ENCODE measurements at places on chromosomes 5 and 9. TPM values are rescaled to one million over a fixed set of nuclear protein-coding genes. Genes with fewer than 3 reads are reported as not detected.

MROH2B gene
- not detected for total RNA-seq

MAML1 gene
- total RNA-seq, result 7.9 TPM

ZFP37 gene
- 3.7 TPM for total RNA-seq

OBP2B gene
- total RNA-seq, result not detected

SLC36A2 gene
- not detected for total RNA-seq

WWC1 gene
- total RNA-seq, result 18.9 TPM

GRCh38 chr5:128791312-128791711, 174.0 kb upstream of the SLC27A6 start:
- DNase-seq, result no peak

GRCh38 chr5:107542428-107542827, 128.3 kb downstream of the EFNA5 start:
- DNase-seq, result peak; percentile 93

GRCh38 chr9:83570359-83570758, 32.2 kb upstream of the FRMD3 start:
- no peak for DNase-seq

- DNase-seq, result peak; percentile 75
These were observed 11.6 kb downstream of the TRAF1 start for GRCh38 chr9:120914953-120915352.

GRCh38 chr5:61332851-61333320, 828 bp downstream of the ZSWIM6 start:
- peak; percentile 82 for DNase-seq

DNA sequence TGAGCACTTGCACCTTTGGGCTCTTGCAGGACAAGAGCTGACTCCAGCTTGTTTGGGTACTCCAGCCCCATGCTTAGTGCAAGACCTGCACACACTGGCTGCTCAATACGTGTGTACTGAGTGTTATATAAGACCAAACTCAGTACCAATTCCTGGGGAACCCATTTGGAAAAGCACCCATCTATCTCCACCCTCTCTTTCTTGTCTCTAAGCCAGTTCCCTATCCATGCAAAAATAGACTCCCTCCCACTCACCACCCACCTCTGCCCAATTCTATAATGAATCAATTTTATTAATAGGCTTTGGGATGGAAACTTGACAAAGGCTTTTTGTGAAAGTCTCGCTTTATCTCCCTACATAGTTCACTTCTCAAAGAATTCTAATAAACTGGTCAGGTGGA, 60.9 kb upstream of the CPLX2 start:
- DNase-seq, result no peak

DNA sequence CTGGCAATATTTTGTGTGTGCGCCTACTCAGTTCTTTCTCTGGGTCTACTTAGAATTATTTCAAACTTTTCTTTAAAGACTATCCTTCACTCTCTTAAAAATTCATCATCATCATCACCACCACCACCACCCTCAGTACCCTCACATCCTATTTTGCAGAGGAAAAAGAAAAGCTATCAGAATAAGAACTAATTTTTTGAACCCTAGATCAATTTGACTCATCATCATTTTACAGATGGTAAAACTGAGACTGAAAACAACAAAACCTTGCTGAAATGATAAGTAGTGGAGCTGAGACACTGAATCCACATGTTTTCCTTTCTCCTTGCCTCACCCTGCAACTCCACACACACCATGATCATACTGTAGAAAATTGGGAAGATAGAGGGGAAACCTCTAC, 119.3 kb downstream of the SSBP2 start:
- no peak for DNase-seq

- no peak for DNase-seq
These were observed 617.5 kb upstream of the GRIN3A start for GRCh38 chr9:102355982-102356381.

DNA sequence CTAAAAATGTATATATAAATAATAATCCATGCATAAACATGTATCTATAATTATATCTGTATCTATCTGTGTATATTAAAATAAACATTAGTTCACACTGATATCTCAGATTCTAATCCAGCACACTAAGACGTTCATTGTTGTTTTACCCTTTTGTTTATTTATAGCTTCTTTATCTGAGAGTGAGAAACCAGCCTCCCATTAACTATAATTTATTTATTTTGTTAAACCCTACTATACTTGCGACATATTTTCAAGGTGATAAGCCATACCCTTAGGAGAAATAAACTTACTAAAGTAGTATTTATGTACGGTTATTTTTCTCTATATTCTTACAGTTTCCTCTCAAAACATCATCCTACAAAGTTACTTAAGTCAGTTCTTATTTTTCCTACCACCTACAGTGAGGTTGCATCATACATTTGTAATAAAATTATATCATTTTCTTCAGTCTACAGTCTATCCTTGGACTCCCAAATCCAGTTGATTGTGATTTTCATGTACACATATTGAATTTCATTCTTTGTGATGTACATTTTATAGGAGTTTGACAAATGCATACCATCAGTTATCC, 726.4 kb upstream of the FAM174A start:
- DNase-seq, result no peak

GRCh38 chr9:97773723-97774122, 76.6 kb upstream of the XPA start:
- DNase-seq, result peak; percentile 91

DNA sequence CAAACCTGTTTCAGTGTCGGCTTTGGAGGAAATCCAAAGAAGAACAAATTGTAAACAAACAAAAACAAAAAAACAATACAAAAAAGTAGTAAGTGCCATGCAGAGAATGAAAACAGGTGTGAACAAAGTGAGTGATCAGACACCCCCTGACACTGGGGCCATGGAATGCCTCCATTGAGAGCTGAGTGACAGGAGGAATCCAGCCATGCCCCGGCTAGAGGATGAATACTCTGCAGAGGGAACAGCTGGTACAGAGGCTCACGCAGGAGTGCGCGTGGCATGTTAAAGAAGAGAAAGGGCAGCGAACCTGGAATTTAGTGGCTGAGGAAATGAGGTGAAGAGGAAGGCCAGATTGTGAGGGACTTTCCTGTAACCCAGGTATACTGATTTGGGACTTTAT, 15.5 kb upstream of the CCNJL start:
- DNase-seq, result no peak

DNA sequence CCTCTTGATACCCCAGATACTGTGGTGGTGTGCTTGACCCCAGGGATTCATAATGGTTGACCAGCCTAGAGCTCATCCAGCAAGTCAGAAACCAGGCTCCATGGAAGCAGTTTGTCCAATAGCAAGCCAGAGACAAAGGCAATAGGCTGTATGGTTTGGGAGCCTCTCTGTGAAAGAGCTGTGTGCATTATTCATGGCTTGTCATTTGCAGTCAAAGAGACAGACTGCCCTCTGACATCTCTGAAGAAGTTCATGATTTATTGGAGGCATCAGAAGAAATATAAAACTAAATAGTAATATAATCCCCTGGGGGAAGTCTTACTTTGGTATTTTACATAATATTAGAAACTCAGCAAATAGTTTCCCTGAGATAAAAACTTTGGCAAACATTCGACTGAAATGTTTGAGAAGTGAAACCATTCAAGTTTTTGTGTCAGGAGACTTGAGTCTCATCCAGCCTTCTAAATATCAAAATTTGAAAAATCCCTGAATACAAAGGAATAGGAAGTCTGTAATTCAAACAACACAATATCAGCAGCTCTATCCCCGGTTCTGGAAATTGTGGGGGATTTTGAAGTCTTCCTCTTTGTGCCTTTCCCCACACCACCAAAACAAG, 250.3 kb downstream of the ZSWIM6 start:
- no peak for DNase-seq

GRCh38 chr5:9898319-9898718, 268.2 kb upstream of the TAS2R1 start:
- DNase-seq, result no peak

DNA sequence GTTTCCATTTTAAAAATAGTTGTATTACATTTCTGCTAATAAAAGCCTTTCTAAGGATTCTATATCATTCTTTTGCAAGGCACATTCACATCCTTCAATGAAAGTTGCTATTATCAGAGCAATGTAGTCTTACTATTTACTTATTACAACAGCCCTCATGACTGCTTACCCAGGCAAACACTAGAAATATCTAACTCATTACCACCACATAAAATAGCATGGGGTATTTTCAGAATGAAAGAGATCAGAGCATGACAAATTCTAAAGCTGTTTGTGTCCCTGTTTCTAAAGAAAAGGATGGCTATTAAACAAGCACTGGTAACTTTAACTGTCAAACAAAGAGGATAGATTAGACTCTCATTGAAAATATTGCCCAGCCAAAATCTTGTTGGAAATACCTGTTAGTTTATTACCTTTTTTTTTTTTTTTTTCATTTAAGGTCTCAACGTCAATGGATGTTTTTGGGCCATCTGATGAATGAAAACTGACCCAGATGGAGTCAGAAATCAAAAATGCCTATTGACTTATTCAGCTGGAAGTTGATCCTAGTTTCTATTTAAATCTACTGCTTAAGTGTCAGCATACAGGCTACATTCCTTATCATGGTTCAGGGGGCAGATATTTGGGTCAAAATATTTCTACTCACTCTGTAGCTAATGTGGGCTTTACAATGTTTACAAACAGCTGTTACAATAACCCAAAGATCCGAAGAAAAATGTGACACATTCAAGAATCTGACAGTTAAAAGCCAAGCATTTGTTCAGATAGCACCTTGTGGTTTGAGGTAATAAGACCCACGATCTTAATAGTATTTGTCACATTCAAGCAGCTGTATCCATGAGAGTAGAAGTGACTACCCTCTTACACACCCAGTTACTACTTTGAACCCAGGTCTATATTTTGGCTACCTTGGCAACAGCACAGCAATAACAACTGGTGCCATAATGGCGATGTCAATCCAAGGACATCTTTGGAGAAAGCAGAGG, 554.8 kb upstream of the MEF2C start:
- peak; percentile 56 for DNase-seq

- no peak for DNase-seq
These were observed 9.8 kb downstream of the SPIN1 start for GRCh38 chr9:88398016-88398415.

DNA sequence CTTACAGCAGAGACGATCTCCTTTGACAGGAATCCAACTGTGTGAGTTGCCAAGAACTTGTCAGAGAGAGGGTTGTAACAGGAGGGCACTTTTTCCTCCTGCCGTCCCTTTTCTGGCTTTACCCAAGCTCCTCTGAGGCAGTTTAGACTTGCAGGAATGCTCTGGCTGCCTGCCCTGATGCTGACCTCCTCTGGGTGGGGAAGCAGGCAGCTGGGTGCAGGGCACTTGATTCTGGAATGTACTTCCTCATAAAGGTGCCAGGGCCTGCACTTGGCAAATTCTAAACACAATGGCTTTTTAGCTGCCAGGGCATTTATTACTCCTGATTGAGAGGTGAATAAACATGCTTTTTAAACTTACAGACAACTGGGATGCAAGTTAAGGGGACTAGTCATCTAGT, 190.4 kb downstream of the EPB41L4A start:
- peak; percentile 65 for DNase-seq

GRCh38 chr9:124306098-124306735, 48.5 kb downstream of the NEK6 start:
- peak; percentile 92 for DNase-seq

- DNase-seq, result no peak
These were observed 205.2 kb downstream of the PIK3R1 start for GRCh38 chr5:68420476-68421344.

- no peak for DNase-seq
These were observed 34.4 kb downstream of the CPEB4 start for GRCh38 chr5:173922527-173922926.

DNA sequence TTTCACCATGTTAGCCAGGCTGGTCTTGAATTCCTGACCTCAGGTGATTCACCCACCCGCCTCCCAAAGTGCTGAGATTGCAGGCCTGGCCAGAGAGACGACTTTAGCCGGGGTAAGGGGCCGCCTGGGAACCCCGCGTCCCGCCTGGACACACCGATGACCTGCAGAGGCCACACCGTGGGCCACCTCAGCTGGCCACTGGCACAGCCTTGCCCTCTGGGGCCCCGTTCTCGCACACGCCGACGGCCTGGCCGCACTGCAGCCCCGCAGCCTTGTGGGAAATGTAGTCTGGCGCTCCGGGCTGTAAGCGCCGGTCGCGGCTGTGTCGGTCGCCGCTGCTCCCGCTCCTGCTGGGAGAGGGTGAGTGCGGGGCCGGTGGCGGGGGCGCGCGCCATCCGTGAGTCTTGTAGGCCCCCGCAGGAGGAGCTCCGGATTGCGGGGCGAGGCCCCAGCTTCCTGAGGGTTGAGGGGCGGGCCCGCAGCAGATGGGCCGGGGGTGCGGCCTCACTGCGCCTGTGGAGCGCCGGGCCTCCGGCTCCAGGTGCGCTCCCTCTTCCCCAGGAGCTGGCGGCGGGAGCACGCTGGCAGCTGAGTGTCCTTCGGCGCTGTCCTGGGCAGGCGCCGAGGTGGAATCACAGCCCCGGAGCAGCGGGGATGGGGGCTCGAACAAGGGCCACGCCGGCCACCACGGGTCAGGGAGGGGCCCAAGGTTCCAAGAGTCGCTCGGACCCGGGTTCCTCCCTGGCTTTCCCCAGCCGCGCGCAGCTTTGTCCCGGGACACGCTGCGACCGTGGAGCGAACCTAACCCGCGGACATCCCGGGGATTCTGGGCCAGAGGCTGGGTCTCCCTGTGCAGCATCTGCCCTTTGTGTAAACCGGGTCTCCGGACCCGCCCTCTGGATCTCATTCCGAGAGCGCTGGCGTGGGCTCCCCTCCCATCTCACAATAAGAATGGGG, at the start of gene ZFP2:
ZFP2 (plus strand) TSS at position 299 of the 957 bp plus-strand sequence. CDS start 35,401 bp downstream, outside the sequence.
- peak; percentile 77 for DNase-seq

GRCh38 chr5:114237766-114238165, 124.1 kb upstream of the KCNN2 start:
- DNase-seq, result peak; percentile 63

- no peak for DNase-seq
These were observed 43.3 kb downstream of the PRRX2 start for GRCh38 chr9:129708793-129709192.

GRCh38 chr5:107486489-107486888, 184.2 kb downstream of the EFNA5 start:
- DNase-seq, result peak; percentile 66

DNA sequence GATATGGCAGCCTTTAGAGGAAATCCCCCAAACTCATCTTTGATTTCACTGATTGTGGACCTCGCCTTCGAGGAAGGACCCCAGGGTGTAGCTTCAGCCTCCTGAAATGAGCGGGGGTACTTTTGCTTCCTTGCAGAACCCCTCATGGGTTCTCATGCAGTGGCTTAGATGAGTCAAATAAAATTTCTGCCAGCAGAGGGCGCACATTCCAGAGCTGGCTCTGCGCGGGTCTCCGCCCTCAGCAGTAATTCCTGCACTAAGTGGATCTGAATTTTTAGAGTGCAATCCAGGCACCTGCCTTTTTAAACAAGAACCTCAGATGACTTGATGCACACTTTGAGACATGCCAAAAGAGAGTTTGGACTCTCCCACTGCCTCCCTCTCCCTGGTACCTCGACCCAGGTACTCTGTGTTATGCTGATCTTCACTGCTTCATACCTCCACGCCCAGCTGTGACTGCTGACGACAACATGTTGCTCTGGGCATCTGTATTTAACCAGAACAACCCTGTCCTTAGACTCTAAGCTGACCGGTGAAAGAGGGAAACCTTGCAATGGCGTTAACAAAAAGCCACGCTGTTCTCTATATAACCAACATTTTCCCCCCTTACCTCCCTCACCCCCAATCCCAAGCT, 7.3 kb downstream of the EGFLAM start:
- DNase-seq, result peak; percentile 50

GRCh38 chr9:127218818-127219217, 45.8 kb upstream of the GARNL3 start:
- no peak for DNase-seq

All from Daoy (cell line).